ENCODE measurements at places on chromosomes 7 and 10. TPM values are rescaled to one million over a fixed set of nuclear protein-coding genes. Genes with fewer than 3 reads are reported as not detected.

Gene MACC1
- not detected for total RNA-seq

Gene RBP3
- total RNA-seq, result not detected

Gene INMT
- not detected for total RNA-seq

Gene UTF1
- 0.16 TPM for total RNA-seq

Gene CDK1
- total RNA-seq, result 91.7 TPM

Gene CWF19L1
- 25.1 TPM for total RNA-seq

Gene RARRES2
- total RNA-seq, result not detected

Gene HOXA2
- total RNA-seq, result 0.99 TPM

Gene IFIT5
- 11.3 TPM for total RNA-seq

Gene ZNF92
- 4.6 TPM for total RNA-seq

Gene CLRN3
- total RNA-seq, result not detected

Gene OR2AE1
- total RNA-seq, result not detected

Gene ARHGEF5
- 1.6 TPM for total RNA-seq

Gene MNX1
- total RNA-seq, result 6.3 TPM

Gene TRPV5
- total RNA-seq, result not detected

Gene SPDYE2B
- not detected for total RNA-seq

Gene NSUN5
- 54.6 TPM for total RNA-seq

Gene CNPY1
- not detected for total RNA-seq

Gene HACD1
- total RNA-seq, result 41.6 TPM

Gene HMX3
- not detected for total RNA-seq

Gene C10orf143
- 1.2 TPM for total RNA-seq

Gene SEMA3E
- 2.1 TPM for total RNA-seq

Gene NPSR1
- not detected for total RNA-seq

Gene TAS2R41
- not detected for total RNA-seq

Gene MKX
- not detected for total RNA-seq

Gene OPN4
- total RNA-seq, result not detected

Gene ANKRD61
- 0.50 TPM for total RNA-seq

Gene ZNF503
- 13.9 TPM for total RNA-seq

Gene DYDC2
- 0.16 TPM for total RNA-seq

Gene PALD1
- total RNA-seq, result 7.9 TPM
